ENCODE measurements at places on chromosomes 12 and 14.

DNA sequence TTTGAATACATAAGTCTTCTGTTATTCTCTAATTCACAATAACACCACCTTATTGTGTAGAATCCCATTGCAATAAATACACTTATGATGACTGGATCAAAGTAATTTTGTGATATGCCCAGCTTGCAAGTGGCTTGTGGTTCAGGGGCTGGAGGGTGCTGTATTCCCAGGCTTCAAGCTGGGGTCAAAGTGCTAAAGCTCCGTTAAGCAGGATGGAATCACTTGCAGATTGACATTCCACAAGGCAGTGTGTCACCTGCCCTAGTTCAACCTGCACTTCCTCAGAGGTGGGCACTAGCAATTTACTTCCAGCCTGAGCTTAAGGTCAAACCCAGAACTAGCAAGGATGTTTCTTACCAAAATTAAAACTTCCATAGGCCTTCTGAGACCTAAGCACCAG is 166.6 kb downstream of the SSPN start:
- DNase-seq, result no peak

- peak; percentile 69 for DNase-seq
These were observed 923 bp upstream of the ITPR2 start for GRCh38 chr12:26833743-26834490.

GRCh38 chr12:125202421-125202820 is 137.2 kb downstream of the AACS start:
- DNase-seq, result no peak

- no peak for DNase-seq
These were observed 3.3 kb downstream of the NCKAP5L start for GRCh38 chr12:49824895-49825294.

DNA sequence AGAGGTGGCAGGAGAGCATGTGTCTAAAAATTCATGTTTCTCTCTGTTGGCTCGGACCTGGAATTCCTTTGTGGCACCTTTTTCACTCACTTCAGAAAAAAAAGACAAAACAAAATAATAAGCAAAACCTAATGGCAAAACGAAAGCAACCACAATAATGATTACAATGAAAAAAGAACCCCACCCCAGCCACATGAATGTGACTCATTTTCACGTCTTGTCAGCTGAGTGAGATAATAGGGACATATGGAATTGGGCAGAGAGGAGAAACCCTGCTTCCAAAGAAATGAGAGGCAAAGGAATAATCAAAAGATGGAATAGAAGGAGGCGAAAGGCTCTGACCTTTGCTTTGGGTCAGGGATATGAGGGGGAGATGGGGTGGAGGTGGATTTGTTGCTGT is 143.4 kb downstream of the SLC8A3 start:
- DNase-seq, result no peak

GRCh38 chr12:111186347-111186746 is 182.5 kb downstream of the PHETA1 start:
- no peak for DNase-seq

DNA sequence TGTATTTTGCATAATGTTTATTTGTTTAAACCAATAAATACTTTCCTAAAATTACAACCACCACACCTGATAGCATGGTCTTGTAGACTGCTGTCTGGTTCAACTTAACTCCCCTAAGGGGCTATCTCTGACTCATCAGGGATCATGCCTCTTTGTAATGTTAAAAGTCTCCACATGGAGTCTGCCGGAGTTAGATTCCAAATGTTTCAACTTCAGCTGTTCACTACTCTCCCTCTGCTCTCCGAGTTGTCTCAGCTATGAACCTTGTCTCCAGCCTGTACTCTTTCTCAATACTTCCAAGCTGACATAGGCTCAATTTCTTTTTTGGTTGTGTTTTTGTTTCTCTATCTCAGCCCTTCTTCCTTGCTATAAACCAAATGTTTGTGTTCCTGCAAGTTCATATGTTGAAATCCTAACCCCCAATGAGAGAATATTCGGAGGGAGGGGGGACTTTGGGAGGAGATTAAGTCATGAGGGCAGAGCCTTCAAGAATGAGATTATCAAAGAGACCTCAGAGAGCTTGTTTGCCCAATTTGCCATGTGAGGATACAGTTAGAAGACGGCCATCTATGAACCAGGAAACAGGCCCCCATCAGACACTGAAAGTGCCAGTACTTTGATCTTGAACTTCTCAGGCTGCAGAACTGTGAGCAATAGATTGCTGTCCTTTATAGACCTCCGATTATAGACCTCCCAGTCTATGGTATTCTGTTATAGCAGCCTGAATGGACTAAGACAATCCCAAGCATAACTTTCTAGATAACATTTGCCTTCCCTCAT is 858.2 kb downstream of the VRK1 start:
- no peak for DNase-seq

- no peak for DNase-seq
These were observed 401.4 kb downstream of the RPL10L start for GRCh38 chr14:46250113-46250703.

DNA sequence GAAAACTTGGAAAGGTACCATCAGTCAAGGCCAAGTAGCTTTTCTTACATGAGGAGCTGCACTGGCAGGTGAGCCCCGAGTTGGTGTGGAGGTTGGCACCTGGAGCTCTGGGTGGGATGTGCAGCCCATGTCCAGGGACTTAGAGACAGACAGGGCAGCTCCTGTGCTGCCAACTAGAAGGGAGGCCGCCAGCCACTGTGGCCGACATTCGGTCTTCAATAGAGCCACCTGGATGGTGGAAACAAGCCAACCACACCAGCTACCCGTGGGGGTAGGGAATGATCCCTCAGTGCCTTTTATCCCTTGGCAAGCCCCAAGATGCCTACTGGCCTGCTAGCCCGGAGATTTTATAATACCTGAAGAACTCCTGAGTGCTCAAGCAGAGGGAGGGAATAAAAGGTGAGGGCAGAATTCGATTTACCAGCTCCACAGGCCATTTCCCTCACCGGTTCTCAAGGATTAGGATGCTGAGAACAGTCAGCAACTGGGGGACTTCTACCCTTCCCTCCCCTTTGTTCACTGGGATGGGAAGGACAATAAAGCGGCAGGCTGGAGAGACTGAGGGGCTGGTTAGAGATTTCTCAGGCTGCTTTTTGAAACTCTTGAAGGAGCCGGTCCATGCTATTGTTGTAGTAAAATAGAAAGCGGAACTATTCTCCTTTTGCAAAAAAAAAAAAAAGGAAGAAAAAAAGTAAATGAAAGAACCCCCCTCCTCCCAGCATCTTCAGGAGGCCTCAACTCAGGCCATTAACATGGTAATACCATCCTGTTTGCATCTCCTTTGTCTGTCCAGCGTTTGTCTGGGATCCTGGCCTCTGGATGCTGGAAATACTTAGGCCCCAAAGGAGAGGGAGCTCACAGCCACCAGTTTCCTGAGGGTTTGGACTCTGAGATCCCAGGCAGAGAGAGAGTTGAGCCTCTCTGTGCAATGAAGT is 321.6 kb downstream of the ZFP36L1 start:
- no peak for DNase-seq

- DNase-seq, result no peak
These were observed 903 bp upstream of the PPP4R3A start for GRCh38 chr14:91511043-91511383.

GRCh38 chr12:50936821-50937530 is 15.4 kb upstream of the HIGD1C start:
- no peak for DNase-seq

GRCh38 chr14:76767681-76768656 is 6.7 kb downstream of the VASH1 start:
- no peak for DNase-seq

- DNase-seq, result no peak
These were observed 649.6 kb downstream of the BCL11B start for GRCh38 chr14:98622208-98623051.

- no peak for DNase-seq
These were observed 1.7 kb downstream of the FAIM2 start for GRCh38 chr12:49901986-49902385.

GRCh38 chr12:111580737-111581136 is 18.4 kb downstream of the ATXN2 start:
- no peak for DNase-seq

GRCh38 chr12:20404576-20405346 is 36.4 kb downstream of the PDE3A start:
- DNase-seq, result no peak

GRCh38 chr12:39874785-39875184 is 231.1 kb downstream of the SLC2A13 start:
- DNase-seq, result no peak

- no peak for DNase-seq
These were observed 14.3 kb downstream of the POMT2 start for GRCh38 chr14:77306416-77306815.

- DNase-seq, result no peak
These were observed 257.8 kb upstream of the BTG1 start for GRCh38 chr12:92403210-92404175.

GRCh38 chr14:74663884-74664283 is 49.0 kb downstream of the AREL1 start:
- DNase-seq, result no peak

GRCh38 chr14:100891051-100891450 is 12.5 kb downstream of the RTL1 start:
- no peak for DNase-seq

GRCh38 chr12:48894271-48894670 is 28.6 kb upstream of the RND1 start:
- DNase-seq, result no peak

GRCh38 chr14:61296719-61297502 is 15.8 kb upstream of the TMEM30B start:
- no peak for DNase-seq

Data from HuH-7 (cell line).